Stimulated activated CD4-positive, alpha-beta T cell treated with anti-CD3 and anti-CD28 coated beads, TNF-alpha, amount 100 ng/mL, for 24 hours (primary cell): ENCODE measurements at places on chromosomes 4 and X.
A peak's percentile ranks its signal among the peaks of the same experiment; 100 is the strongest.

DNA sequence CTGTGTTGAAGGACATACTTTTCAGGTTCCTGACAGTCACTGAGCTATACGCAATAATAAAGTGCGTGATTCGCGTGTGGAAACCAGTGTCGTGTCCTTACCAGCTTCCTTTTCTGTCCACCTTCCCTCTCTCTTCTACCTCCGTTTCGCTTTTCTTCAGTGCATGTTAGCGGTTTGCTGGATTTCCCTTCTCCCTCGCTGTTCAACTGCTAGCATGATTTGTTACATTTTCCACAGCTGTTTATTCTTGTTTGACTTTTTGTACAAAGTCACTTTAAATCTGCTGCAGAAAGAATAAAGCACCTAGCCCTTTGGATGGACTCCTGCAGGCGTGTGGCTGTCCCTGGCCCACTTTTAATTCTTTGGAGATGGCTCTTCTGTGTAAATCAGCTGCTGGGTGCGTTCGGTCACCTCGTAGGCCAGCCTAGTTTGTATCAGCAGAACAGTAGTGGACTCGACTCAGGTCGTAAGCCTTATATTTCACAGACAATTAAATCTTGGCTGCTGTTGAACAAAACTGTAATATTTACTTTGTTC is 8.9 kb upstream of the HAND2 start:
- no peak for DNase-seq

DNA sequence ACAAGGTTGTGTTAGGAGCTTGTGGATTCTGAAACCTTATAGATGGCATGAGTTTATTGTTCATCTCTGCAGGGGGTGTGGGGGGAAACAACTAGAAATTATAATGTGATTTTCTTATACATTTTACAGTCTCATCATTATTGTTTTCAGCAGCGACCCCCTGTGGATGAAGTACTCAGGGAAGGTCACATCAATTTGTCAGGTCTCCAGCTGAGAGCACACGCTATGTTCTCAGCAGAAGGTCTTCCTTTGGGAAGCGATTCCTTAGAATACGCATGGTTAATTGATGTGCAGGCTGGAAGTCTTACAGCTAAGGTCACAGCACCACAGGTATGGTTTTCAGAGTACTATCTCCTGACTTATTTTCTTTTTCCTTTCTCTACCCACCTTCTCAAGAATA is 72.2 kb downstream of the BLTP1 start:
- DNase-seq, result no peak

GRCh38 chr4:6332042-6332668 is 62.5 kb downstream of the WFS1 start:
- DNase-seq, result peak; percentile 19

DNA sequence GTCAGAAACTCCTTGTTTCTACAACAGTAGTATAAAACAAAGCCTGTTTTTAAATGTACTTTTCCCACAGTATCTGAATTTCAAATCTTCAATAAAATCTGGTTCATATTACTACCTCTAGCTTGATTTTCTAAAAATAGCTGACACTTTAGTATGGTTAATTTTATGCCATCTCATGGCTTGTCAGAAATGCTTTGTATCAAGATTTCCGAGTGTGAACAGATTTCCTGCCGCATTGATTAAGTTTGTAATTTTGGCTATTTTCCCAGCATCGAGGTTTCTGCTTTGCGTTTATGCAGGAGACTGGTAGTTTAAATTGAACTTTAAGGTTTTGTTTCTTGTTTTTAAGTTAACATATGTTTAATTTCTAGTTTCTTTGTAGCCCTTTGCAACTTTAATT is 44.2 kb downstream of the CLCN3 start:
- DNase-seq, result no peak

GRCh38 chr4:73723928-73724327 is 16.4 kb upstream of the CXCL8 start:
- no peak for DNase-seq

GRCh38 chr4:112348488-112349158 is 51.5 kb downstream of the ALPK1 start:
- no peak for DNase-seq

DNA sequence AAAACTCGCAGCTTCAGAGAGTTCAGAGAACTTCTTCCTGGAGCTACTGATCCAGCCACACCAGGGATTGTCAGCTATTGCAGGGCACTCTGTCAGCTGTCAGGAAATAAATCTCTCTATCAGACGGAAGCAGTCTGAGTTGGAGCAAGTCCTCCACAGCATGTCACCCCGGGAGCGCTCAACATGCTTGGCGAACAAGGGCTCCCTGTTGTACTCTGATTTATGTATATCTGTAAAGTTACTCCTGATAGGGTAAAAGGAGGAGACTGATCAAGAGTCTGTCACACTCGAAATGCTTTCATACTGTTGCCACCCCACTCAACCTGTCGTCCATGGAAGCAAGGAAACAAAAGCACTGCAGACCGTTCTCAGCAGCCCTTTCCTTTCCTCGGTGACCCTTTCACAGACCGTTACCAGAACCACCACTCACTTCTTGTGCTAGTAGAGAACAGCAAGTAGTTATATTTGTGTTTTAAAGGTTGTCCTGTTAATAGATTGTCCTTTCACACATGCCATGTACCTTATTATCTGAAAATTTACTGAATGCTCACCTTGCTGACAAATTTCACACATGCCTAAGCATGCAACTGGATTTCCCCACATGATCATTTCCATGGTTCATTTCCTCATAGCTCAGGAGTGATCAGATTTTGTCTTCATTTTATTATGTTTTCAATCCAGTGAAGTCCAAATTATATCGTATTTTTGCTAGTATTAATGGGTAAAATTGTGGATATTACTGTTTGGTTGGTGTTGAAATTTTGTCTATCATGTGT is 2108.9 kb upstream of the TENM3 start:
- DNase-seq, result no peak

DNA sequence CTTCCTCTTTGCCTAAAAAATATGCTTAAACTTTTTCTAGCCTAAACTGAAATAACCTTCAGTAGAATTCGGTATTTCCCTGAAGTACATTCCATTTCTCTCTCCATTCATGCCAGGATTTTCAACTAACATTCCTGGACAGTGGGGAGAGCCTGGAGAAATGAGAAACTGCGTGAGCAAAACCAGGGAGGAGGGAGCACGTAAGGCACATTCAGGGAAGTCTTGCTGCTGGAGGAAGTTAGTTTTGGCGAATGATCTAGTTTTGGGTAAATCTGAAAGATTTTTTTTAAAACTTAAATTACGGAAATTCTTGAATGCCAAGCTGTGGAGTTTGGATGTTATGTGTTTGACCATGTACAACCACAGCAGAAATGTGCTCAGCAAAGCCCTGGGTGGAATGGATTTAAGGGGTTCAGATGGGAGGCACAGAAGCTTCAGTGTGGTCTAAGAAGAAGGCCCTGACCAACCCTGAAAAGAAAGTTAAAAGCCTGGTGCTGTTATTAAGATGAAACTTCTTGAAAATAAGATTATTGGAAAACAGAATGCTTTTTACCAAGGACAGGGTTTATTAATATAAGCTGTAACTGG is 347.8 kb downstream of the ANK2 start:
- no peak for DNase-seq

GRCh38 chr4:14896656-14897175 is 105.6 kb upstream of the CPEB2 start:
- DNase-seq, result no peak

- no peak for DNase-seq
Measured at GRCh38 chrX:40440866-40441265, 139.9 kb upstream of the ATP6AP2 start.

- DNase-seq, result no peak
Measured at GRCh38 chr4:52235552-52236201, 184.6 kb downstream of the SPATA18 start.
